ENCODE measurements at places on chromosomes 4 and X.
A peak's percentile ranks its signal among the peaks of the same experiment; 100 is the strongest.

DNA sequence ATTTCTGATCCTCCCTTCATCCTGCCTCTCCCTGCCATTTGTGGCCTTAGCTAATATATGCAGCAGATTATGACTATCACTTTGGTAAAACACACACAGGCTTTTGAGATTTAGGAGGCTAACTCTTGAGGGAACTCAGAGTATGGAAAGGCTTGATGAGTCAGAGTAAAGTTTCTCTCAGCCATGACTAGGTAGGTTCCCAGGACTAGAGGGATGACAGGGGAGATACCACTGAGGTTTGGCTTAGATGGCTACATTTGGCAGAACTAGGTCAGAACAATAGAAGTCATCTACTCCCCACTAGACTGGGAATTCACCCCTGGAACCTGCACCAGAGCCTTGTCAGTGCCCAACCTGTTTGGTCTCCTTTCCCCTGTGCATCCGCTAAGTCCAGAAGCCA lies 585.7 kb downstream of the TLL1 start:
- DNase-seq, result peak; percentile 10

DNA sequence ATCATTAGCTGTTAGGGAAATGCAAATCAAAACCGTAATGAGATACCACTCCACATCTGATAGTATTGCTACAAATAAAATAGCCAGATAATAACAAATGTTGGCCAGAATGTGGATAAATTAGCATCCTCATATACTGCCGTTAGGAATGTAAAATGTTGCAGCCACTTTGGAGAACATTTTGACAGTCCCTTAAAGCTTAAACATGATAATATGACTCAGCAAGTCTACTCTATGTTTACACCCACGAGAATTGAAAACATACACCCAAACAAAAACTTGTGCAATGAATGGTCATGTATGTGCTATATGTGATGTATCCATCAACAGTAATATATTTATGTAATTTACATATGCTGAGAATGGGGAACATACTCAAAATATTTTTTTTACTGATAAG lies 78.2 kb downstream of the GSTCD start:
- no peak for DNase-seq

DNA sequence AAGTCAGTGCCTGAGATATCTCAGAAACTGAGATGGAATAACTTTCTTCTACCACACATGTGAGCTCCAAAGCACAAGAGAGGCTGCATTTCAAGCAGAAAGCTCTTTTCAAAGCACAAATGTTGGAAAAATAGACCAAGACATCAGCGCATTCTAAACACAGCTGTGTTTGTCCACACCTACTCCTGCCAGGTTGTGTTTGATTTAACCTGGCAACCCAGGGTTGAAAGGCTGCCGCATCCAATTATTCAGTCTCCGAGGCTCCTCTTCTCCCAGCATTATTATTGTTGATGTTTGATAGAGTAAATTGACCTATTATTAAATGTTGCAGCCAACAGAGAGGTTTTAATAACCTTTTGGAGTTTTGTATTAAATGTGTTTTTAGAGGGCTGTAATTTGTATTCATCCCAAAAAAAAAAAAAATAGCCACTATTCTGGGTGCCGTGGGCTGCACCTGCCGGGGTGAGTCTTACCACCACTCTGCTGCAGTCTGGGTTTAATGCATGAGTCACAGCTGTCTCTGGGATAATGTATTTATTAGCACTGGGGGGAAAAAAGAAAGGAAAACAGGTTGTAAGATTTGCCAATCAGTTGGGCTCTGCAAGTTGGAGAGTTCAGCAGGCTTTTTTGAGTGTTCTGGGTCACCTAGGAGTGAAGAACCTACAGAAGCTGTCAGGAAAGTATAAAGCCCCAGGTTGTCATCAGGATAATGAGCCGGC lies 105.2 kb upstream of the NOCT start:
- DNase-seq, result peak; percentile 48

- no peak for DNase-seq
Measured at GRCh38 chr4:6643141-6643847, 2.8 kb downstream of the MRFAP1 start.
